Activated CD8-positive, alpha-beta memory T cell treated with anti-CD3 and anti-CD28 coated beads, Interleukin-2, amount 10 ng/mL, durations not matched to agents 7 days and 5 days (primary cell): ENCODE measurements at places on chromosomes 11 and 22. TPM values are rescaled to one million over a fixed set of nuclear protein-coding genes. Genes with fewer than 3 reads are reported as not detected.

The DRD2 gene
- total RNA-seq = 0.52 TPM

The NLRP14 gene
- not detected for total RNA-seq

The RIC3 gene
- 7.4 TPM for total RNA-seq

The PAX6 gene
- total RNA-seq = not detected

The ASRGL1 gene
- 9.0 TPM for total RNA-seq

The OR5P2 gene
- total RNA-seq = not detected

The SLC22A25 gene
- not detected for total RNA-seq

The UPK3A gene
- total RNA-seq = not detected

DNA sequence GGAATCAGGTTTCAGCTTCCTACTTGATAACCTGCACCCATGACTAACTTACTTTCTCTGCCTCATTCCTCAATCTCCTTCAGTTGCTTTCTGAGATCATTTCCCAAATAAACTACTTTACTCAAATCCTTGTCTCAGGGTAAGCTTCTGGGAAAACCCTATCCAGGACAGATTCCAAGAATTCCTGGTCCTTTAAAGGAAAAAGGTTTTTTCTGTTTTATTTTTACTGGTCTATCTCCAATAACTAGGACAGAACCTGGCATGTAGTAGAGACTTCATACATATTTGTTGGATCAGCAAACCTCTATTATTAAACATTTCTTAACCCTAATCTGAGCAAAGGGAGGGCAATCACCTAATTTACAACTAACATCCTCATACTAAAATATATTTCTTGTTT is 910.5 kb upstream of the CHORDC1 start:
- no peaks in the 10 kb centered on the region for H3K36me3 ChIP-seq
- no peaks in the 10 kb centered on the region for H3K27me3 ChIP-seq
- no peak for DNase-seq
- no peak overlapping the region for H3K27ac ChIP-seq

DNA sequence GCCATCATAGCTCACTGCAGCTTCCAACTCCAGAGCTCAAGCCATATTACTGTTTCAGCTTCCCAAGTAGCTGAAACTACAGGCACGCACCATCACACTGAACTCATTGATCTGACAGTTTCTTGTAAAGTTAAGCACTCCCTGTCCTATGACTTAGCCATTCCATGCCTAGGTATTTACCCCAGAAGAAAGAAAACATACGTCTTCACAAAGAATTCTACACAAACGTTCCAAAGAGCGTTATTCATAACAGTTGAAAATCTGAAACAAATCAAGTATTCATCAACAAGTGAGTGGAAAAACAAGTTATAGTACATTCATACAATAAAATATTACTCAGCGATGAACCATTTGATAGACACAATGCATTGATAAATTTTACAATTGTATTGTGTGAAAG is 7.8 kb upstream of the NLRP10 start:
- H3K27ac ChIP-seq = no peak overlapping the region
- H3K4me1 ChIP-seq = peaks cover 1% of the 10 kb centered on the region
- no peak overlapping the region for H3K4me3 ChIP-seq
- peaks cover 14% of the 10 kb centered on the region for H3K27me3 ChIP-seq

DNA sequence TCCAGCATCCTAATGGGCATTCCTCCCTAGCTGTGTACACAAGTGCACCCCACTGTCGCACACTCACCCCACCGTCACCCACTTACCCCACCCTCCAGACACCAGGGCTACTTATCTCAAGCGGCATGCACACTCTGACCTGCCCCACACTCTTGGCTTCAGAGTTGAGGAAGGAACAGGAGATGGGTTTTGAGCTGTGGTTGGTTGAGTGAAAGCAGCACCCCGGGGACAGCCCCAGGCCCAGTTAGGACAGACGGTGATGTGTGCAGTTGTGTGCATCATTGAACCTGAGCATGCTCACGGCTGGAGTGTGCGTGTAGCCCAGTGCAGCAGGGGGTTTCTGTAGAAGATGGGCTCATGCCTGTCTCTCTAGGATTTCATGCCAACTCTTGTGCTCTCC is 32.5 kb downstream of the AHNAK start:
- H3K27me3 ChIP-seq = no peaks in the 10 kb centered on the region
- H3K4me1 ChIP-seq = peaks cover 11% of the 10 kb centered on the region
- no peak overlapping the region for H3K27ac ChIP-seq
- no peak overlapping the region for H3K4me3 ChIP-seq
- DNase-seq = no peak
- H3K36me3 ChIP-seq = peaks cover 33% of the 10 kb centered on the region

DNA sequence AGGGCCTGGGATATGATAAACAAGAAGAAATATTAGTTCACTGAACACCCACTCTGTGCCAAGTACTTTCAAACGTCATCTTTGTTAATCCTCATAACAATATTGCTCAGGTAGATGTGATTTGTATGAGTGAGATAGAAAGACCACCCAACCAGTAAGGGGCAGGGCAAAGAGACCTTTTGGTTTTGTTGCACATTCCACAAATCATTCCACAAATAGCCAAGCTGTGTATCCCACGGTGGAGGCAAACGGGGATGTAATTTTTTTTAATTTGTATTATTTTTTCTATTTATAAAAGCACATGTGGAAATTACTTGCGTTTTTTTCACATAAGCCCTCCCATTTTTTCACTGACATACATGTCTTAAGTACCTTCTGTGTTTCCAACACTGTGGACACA is 29.0 kb downstream of the LAYN start:
- H3K4me3 ChIP-seq = no peak overlapping the region
- H3K4me1 ChIP-seq = no peaks in the 10 kb centered on the region
- peaks cover 13% of the 10 kb centered on the region for H3K27me3 ChIP-seq
- H3K36me3 ChIP-seq = no peaks in the 10 kb centered on the region
- DNase-seq = no peak

DNA sequence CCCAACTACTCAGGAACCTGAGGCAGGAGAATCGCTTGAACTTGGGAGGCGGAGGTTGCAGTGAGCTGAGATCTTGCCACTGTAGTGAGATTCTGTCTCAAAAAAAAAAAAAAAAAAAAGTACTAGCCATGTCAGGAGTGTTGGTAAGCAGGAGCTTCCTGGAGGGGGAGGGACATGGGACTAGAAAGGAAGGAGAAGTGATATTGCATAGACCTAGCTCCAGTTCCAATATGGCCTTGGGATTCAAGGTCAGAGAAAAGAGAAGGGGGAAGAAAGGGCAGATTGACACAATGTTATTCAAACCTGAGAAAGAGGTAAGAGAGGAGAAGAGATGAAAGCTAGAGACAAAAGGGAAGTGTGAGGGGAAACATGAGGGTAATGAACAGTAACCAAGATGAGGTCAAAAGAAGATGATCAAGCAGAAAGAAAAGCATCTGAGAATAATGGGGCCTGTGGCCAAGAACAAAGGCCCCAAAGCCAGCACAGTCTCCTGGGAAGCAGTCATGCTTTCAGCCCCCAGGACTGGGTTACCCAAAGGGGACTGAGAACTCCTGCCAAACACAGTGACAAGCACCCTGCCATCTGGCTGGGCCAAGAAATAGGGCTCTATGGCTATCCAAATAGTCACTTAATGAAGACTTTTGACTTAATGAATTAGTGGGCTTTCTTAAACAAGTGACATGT is 51.7 kb upstream of the FTH1 start:
- H3K27me3 ChIP-seq = peaks cover 5% of the 10 kb centered on the region
- H3K27ac ChIP-seq = no peak overlapping the region
- H3K36me3 ChIP-seq = peaks cover 5% of the 10 kb centered on the region
- no peak for DNase-seq
- H3K4me1 ChIP-seq = peaks cover 2% of the 10 kb centered on the region

- H3K4me3 ChIP-seq = no peak overlapping the region
- peaks cover 5% of the 10 kb centered on the region for H3K27me3 ChIP-seq
- no peaks in the 10 kb centered on the region for H3K36me3 ChIP-seq
- no peaks in the 10 kb centered on the region for H3K4me1 ChIP-seq
Observed at GRCh38 chr22:35708453-35708852, 9.2 kb upstream of the APOL5 start.

GRCh38 chr11:47306484-47306844 is 36.5 kb downstream of the MADD start:
- H3K27ac ChIP-seq = no peak overlapping the region
- no peak for DNase-seq
- peaks cover 60% of the 10 kb centered on the region for H3K36me3 ChIP-seq
- H3K27me3 ChIP-seq = no peaks in the 10 kb centered on the region
- no peak overlapping the region for H3K4me3 ChIP-seq

- no peak for DNase-seq
- H3K4me3 ChIP-seq = no peak overlapping the region
- H3K4me1 ChIP-seq = no peaks in the 10 kb centered on the region
Observed at GRCh38 chr22:26066534-26066933, 102.7 kb upstream of the SEZ6L start.

GRCh38 chr11:119195680-119196079 is 10.4 kb downstream of the NHERF4 start:
- no peak overlapping the region for H3K27ac ChIP-seq
- H3K36me3 ChIP-seq = no peaks in the 10 kb centered on the region
- DNase-seq = no peak
- H3K4me1 ChIP-seq = peaks cover 4% of the 10 kb centered on the region
- H3K4me3 ChIP-seq = no peak overlapping the region

GRCh38 chr22:38318792-38319773 is 1.9 kb upstream of the CSNK1E start:
- peaks cover 31% of the 10 kb centered on the region for H3K4me1 ChIP-seq
- DNase-seq = no peak

GRCh38 chr11:14422052-14422813 is 63.2 kb upstream of the RRAS2 start:
- no peak overlapping the region for H3K4me3 ChIP-seq
- peaks cover 9% of the 10 kb centered on the region for H3K4me1 ChIP-seq
- no peak overlapping the region for H3K27ac ChIP-seq

GRCh38 chr11:3939651-3940190 is 84.3 kb downstream of the STIM1 start:
- no peak overlapping the region for H3K27ac ChIP-seq
- no peak for DNase-seq
- no peaks in the 10 kb centered on the region for H3K27me3 ChIP-seq
- peaks cover 23% of the 10 kb centered on the region for H3K36me3 ChIP-seq
- no peak overlapping the region for H3K4me3 ChIP-seq

- no peaks in the 10 kb centered on the region for H3K27me3 ChIP-seq
- peaks cover 10% of the 10 kb centered on the region for H3K4me1 ChIP-seq
- DNase-seq = no peak
- peak overlapping the region; percentile 75 for H3K4me3 ChIP-seq
- peak overlapping the region; percentile 83 for H3K27ac ChIP-seq
Observed at GRCh38 chr11:66857234-66857926, 516 bp downstream of the LRFN4 start.

- H3K27me3 ChIP-seq = no peaks in the 10 kb centered on the region
- no peaks in the 10 kb centered on the region for H3K36me3 ChIP-seq
- peaks cover 29% of the 10 kb centered on the region for H3K4me1 ChIP-seq
Observed at GRCh38 chr22:44714703-44715350, 12.8 kb downstream of the PRR5 start.

DNA sequence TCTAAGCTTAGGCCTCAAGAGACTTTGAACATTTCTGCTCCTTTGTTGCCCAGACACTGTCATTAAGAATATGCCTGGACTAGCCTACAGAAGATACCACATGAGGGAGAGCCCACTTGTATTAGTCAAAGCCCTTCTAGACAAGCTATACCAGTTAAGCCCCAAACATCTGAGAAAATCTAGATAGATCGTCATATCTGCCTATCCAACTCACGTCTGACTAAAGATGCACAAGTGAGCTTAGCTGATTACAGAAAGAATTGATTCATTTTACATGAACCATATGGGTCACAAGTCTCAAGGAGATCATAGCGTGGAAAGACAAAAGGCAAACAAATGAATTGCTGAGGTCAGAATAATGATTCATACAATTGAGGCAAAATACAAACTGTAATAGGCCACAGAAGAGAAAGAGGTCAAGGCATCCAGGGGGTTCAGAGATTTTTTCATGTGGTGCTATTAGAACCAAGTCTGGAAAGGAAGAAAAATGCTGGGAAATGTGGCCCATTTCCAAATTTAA is 1155.5 kb upstream of the TENM4 start:
- DNase-seq = no peak
- H3K27me3 ChIP-seq = no peaks in the 10 kb centered on the region
- H3K4me3 ChIP-seq = no peak overlapping the region
- no peak overlapping the region for H3K27ac ChIP-seq
- no peaks in the 10 kb centered on the region for H3K36me3 ChIP-seq

DNA sequence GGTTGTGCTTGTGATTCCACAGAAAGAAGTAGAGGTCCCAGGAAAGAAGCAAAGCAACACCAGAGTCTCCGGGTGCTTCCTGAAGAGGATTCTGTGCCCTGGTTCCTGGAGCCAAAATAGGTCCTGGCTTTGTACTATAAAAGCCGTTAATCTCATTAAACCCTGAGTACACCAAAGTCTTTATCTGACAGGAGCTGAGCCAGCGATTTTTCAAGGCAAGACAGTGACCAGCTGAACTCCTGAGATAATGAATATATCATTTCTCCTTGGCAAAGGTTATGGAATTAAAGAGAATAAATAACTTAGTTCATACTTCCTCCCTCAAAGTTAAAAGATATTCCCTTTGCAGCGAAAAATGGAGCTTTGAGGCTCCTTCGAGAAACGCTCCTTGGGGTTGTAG is 5.2 kb downstream of the TMEM138 start:
- peaks cover 35% of the 10 kb centered on the region for H3K4me1 ChIP-seq
- H3K4me3 ChIP-seq = no peak overlapping the region
- H3K27ac ChIP-seq = no peak overlapping the region
- no peak for DNase-seq
- H3K27me3 ChIP-seq = no peaks in the 10 kb centered on the region

GRCh38 chr11:106121570-106122320 is 44.3 kb downstream of the AASDHPPT start:
- H3K4me3 ChIP-seq = no peak overlapping the region
- H3K36me3 ChIP-seq = no peaks in the 10 kb centered on the region
- peaks cover 8% of the 10 kb centered on the region for H3K27me3 ChIP-seq
- H3K27ac ChIP-seq = no peak overlapping the region
- DNase-seq = no peak

DNA sequence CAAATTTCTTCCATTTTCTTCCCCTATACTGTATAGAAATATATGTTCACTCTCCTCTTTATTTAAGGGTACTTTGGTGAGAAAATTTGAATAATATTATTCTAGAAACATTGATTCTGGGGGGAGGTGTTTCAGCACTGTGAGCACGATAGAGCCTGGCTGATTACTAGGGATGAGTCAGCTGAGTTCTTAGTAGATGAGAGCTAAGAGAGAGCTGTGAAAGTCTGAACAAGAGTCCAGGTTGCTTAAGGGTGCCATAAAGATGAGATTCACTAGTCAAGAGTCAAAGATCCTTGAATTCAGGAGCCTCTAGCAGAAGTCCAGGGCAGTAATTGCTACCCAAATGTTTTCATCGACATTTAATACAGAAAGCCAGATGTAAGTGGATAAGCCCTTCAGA is 756.6 kb upstream of the API5 start:
- no peaks in the 10 kb centered on the region for H3K27me3 ChIP-seq
- H3K27ac ChIP-seq = no peak overlapping the region
- no peak for DNase-seq
- no peaks in the 10 kb centered on the region for H3K36me3 ChIP-seq
